ENCODE measurements at places on chromosomes 2 and 18. TPM values are rescaled to one million over a fixed set of nuclear protein-coding genes. Genes with fewer than 3 reads are reported as not detected.

The TSGA10 gene
- 6.7 TPM for total RNA-seq

The MC4R gene
- total RNA-seq, result not detected

GRCh38 chr2:140136861-140137260 is 1356.7 kb upstream of the NXPH2 start:
- no peaks in the 10 kb centered on the region for H3K27me3 ChIP-seq
- no peaks in the 10 kb centered on the region for H3K4me1 ChIP-seq
- H3K36me3 ChIP-seq, result no peaks in the 10 kb centered on the region
- no peak overlapping the region for H3K27ac ChIP-seq
- no peak for DNase-seq

- no peak overlapping the region for H3K27ac ChIP-seq
- H3K4me1 ChIP-seq, result no peaks in the 10 kb centered on the region
- no peak for DNase-seq
- H3K27me3 ChIP-seq, result no peaks in the 10 kb centered on the region
- H3K36me3 ChIP-seq, result no peaks in the 10 kb centered on the region
Measured at GRCh38 chr2:52097071-52097470, 1065.1 kb upstream of the NRXN1 start.

- H3K36me3 ChIP-seq, result no peaks in the 10 kb centered on the region
- H3K27ac ChIP-seq, result no peak overlapping the region
- no peak overlapping the region for H3K4me3 ChIP-seq
- DNase-seq, result no peak
Measured at GRCh38 chr2:176768185-176768584, 444.4 kb upstream of the HNRNPA3 start.

- H3K27ac ChIP-seq, result no peak overlapping the region
- no peak overlapping the region for H3K4me3 ChIP-seq
- no peaks in the 10 kb centered on the region for H3K4me1 ChIP-seq
Measured at GRCh38 chr2:231110551-231110950, 14.3 kb downstream of the HTR2B start.

DNA sequence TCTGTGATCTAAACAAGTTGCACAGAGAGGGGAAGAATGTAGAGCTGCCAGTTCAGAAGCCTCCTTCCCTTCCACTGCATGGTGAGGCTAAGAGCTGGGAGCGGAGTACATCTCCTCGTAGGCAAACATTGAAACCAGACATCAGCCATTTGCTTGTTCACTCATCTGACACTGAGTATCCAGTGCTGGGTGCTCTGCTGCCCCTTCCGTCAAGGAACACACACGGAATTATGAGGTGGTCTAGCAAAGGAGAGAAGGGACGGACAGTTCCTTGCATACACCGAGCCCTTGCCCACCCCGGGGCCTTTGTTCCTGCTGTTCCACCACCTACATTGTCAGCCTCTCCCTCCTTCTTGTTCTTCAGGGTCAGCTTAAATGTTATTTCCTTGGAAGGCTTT is 44.6 kb downstream of the SLC4A1AP start:
- H3K27ac ChIP-seq, result no peak overlapping the region
- H3K4me1 ChIP-seq, result peaks cover 6% of the 10 kb centered on the region
- H3K36me3 ChIP-seq, result no peaks in the 10 kb centered on the region
- no peak overlapping the region for H3K4me3 ChIP-seq
- DNase-seq, result no peak

DNA sequence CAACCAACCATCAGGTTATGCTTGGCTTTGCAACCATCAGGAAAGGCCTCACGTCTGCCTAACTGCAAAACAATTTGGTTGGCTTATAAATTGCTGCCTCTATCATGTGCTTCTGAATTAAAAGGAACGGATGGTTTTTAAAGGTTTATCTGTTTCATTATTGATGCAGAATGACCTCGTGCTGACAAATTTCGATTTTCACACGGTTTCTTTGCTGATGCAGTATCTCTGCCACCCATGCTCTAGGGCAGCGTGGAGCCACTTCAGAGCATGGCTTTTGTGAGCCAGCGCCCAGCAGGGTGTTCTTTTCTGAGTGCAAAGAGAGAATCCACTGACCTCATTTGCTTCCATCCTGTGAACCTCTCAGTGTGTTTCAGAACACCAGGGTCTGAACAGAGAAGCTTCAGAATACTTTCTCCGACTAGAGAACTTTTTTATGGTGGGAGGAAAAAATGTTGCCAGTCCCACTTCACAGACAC is 143.1 kb upstream of the L3MBTL4 start:
- H3K27ac ChIP-seq, result no peak overlapping the region
- no peaks in the 10 kb centered on the region for H3K27me3 ChIP-seq
- no peak for DNase-seq
- H3K36me3 ChIP-seq, result no peaks in the 10 kb centered on the region
- H3K4me1 ChIP-seq, result no peaks in the 10 kb centered on the region
- H3K4me3 ChIP-seq, result no peak overlapping the region

Data from CD8-positive, alpha-beta memory T cell (primary cell).